ENCODE measurements at places on chromosomes 2 and 18.
A peak's percentile ranks its signal among the peaks of the same experiment; 100 is the strongest.

DNA sequence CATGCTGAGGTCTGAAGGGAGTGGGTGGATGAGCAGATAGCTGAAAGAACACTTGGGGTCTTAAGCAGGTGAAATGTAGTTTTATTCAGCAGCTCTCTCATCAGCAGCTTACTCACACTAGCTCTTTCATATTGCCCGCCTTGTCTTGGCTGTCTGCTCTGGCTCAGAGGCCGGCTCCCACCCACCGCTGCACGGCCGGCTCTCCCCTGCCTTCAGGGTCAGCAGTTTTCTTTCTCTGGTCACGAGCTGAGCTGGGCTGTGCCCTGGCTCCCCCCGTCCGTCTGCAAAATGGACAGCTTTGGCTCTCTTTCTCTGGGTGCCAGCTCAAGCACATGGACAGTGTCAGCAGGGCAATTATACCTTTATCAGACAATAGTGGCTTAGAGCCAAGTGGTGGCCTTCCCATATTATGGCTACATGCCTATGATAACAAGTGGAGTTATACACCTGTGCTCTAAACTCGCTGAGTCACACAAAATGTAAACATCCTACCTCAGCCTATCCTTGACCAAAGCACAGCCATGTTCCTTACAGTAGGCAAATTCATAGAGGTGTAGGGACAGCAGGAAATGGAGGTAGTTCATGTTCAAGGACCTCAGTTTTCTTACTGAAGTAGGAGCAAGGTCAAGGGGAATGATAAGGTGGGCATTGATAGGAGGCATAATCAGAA lies 224.8 kb downstream of the SOCS6 start:
- no peak for ATAC-seq

- ATAC-seq = no peak
These were observed 27.3 kb downstream of the SLC4A10 start for GRCh38 chr2:161651547-161651946.

DNA sequence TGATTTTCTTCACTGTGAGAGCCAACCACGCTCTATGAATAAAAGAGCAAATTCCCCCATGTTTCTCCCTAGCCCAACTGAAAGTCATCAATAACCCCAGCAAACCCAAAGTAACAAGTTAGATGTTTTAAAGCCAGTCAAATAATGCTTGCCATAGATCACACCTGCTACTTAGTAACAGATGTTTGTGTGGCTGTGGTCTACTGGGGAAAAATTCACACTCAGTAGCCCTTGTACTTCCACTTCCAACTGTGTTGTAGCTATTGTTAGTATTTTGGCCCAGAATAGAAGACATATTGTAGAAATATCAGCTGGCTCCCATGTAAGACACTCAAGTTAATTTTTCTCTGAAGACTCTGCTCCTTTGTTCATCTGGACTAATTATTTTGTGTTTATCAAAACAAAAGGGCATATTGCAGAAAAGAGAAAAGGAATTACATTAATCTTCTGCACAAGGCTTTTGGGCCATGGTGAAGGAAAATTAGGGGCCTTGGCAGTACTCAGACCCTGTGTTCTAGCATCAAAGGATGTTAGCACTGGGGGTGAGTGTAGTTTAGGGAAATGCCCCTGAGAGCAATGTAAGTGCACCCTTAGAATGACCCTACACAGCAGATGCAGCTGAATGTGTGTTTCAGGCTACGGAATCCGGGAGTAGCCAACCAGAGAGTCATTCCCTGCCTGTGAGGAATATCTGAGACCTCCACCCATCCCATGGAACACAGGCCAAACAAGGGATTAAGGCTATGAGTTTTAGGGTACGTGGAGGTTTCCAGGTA lies 521.9 kb downstream of the EPHA4 start:
- no peak for ATAC-seq

- no peak for ATAC-seq
These were observed 50.7 kb downstream of the CRIM1 start for GRCh38 chr2:36406296-36406695.

GRCh38 chr2:210623506-210623905 lies 67.1 kb downstream of the CPS1 start:
- no peak for ATAC-seq

- ATAC-seq = no peak
These were observed 37.0 kb downstream of the STAT4 start for GRCh38 chr2:191113761-191114160.

DNA sequence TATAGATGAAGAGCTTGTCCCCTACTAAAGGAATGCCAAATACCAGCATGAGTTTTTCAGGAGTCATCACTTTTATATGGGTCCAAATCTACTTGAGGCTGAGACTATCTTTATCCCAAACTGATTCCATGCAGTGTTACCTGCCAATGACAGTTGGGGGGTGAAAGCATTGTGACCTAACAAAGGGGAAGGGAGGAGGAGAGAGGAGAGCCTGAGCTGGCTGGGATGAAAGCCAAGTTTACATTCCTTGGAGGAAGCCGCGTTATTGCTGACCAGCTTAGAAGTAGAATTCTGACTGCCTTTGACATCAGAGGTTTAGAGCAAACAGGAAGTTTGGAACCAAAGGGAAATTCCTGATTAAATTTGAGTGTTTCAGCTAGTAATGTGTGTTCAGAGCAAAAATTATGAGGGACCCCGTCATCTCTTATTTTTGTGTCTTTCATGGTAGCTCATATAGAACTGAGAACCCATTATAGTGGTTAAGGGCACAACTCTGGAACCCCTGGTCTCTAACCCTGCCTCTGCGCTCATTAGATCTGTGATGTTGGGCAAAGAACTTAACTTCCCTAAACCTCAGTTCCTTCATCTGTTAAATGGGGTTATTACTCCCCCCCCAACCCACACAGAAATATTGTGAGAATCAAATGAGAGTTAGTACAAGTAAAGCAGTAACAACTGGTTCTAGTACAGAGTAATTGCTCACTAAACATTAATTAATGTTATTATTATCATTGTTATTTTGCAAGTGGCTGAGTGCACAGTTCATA lies 199.3 kb upstream of the EPAS1 start:
- peak; percentile 64 for ATAC-seq

DNA sequence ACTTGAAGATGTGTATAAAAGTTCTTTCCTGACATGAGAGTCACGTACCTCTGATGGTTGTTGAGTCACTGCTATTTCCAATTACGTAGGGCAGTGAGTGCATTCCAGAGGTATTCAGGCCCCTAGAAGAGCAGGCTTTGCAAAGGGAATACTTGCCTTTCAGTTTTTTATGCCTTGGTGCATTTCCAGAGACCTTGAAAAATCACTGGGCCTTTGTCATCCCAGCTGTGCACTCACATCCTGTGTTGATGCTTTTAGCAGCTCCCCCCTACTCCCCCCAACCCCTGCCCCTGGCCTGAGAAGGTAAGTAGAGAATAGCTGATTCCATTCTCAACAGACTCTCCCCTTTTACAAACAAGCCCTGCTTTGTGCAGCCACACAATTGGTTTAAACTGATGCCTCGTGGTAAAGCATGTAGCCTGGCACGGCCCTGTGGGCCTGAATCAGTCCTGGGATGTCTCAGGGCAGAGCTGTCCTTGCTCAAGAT lies 174.2 kb downstream of the PRPF40A start:
- ATAC-seq = peak; percentile 61

- no peak for ATAC-seq
These were observed 318.1 kb downstream of the ZNF521 start for GRCh38 chr18:25033747-25034471.

- ATAC-seq = no peak
These were observed 1188.5 kb upstream of the NRXN1 start for GRCh38 chr2:52220393-52220792.

GRCh38 chr2:112831513-112831845 lies 5.1 kb downstream of the IL1B start:
- ATAC-seq = no peak

DNA sequence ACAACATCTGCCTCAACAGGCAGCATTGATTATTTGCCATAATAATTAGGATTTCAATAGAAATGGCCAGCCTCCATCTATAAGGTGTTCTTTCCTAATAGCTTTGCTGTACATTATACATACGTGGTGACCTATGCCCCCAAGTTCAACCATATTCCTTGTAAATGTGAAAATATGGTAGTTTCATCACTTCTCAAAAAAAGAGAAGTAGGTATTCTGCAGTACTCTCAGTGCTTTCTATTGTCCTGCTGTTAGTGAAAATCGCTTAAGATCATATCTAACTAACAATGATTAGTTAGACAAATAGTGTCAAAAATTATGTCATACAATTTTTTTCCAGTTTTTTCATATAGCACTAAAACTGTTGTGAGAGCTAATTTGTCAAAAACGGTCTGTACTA lies 79.6 kb downstream of the SLC4A10 start:
- ATAC-seq = no peak

DNA sequence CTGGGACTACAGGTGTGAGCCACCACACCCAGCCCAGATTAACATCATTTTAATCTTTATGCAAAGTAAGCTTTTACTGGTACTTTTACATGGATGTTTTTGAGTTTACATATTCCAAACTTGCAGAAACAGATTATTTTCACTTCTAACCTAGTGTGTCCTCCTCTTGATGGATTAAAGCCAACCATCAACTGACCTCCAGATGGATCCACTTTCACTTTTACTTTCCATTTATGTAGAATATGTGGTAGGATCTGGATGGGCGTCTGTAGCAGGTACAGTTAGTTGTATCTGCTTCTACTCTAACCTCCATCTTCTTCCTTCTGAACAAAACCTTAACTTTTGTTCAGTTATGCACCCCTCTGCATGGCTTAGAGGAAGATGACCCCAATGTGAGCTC lies 264.1 kb downstream of the CDH20 start:
- no peak for ATAC-seq

DNA sequence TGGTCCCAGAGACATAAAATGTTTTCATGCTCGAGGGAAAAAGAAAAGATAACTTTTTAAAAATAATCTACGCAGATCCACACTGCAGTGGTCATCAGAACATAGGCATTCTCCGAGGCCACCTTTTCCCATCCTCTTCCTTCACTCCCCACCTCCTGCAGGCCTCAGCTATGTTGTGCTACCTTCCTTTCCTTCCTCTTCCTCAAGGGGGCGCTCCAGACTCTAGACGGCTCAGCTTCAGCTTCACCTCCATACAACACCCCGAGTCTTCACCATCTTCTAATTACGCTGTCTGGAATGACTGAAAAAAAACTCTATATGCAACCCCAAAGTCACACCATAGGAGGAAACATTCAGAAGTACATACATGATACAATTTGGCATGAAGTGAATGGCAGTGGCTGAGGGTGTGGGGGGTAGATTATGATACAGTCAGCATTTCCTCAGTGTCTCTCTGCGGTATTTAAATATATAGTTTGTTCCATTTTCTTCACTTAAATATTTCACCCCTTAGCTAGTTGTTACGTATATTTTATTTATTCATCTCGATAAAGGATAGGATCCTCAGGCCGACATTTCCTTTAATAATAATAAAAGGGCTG lies 583.6 kb downstream of the IRS1 start:
- peak; percentile 74 for ATAC-seq

- no peak for ATAC-seq
These were observed 201.1 kb downstream of the SPP2 start for GRCh38 chr2:234251326-234252271.

DNA sequence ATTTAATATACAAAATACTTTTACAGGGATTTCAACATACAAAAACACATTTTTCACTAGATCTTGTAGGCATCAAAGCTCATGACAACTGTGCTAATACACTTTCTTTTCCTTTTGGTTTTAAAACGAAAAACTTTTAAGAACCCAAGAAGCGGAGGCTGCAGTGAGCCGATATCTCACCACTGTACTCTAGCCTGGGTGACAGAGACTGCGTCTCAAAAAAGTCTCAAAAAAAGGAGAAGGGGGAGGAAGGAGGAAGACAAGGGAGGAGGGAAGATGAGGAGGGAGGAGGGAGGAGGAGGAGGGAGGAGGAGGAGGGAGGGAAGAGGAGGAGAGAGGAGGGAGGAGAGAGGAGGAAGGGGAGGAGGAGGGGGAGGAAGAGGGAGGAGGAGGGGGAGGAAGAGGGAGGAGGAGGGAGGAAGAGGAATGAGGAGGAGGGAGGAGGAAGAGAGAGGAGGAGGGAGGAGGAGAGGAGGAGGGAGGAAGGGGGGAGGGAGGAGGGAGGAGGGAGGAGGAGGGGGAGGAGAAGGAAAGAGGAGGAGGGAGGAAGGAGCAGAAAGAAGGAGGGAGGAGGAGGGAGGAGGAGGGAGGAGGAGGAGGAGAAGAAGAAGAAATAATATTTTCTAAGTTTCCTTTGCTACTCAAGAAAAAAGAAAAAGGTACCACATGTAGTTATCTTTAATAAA lies 13.8 kb downstream of the ROCK2 start:
- no peak for ATAC-seq

GRCh38 chr18:61929881-61930640 lies 37.3 kb upstream of the RNF152 start:
- ATAC-seq = peak; percentile 81

DNA sequence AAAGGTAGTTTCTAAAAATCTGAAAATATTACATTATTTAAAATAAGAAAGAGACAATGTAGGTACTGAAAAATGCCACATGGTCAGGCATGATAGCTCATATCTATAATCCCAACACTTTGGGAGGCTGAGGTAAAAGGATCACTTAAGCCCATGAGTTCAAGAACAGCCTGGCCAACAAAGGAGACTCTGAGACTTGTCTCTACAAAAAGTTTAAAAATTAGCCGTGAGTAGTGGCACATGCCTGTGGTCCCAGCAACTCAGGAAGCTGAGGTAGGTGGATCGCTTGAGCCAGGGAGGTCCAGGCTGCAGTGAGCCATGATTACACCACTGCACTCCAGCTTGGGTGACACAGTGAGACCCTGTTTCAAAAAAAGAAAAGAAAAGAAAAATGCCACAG lies 21.8 kb downstream of the ATAD2B start:
- ATAC-seq = no peak

- peak; percentile 25 for ATAC-seq
These were observed 179.6 kb downstream of the KLHL29 start for GRCh38 chr2:23564615-23564960.

DNA sequence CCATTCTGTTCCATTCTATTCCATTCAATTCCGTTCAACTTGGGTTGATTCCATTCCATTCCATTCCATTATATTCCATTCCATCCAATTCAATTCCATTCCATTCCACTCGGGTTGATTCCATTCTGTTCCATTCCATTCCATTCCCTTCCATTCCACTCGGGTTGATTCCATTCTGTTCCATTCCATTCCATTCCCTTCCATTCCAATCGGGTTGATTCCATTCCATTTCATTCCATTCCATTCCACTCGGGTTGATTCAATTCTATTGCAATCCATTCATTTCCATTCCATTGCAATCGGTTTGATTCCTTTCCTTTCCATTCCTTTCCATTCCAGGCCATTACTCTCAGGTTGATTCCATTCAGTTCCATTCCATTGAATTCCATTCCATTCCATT lies 1138.4 kb downstream of the RPIA start:
- ATAC-seq = peak; percentile 30

- no peak for ATAC-seq
These were observed 487.2 kb upstream of the RAB12 start for GRCh38 chr18:8121942-8122480.

GRCh38 chr2:164714471-164714870 lies 93.2 kb upstream of the GRB14 start:
- ATAC-seq = no peak

DNA sequence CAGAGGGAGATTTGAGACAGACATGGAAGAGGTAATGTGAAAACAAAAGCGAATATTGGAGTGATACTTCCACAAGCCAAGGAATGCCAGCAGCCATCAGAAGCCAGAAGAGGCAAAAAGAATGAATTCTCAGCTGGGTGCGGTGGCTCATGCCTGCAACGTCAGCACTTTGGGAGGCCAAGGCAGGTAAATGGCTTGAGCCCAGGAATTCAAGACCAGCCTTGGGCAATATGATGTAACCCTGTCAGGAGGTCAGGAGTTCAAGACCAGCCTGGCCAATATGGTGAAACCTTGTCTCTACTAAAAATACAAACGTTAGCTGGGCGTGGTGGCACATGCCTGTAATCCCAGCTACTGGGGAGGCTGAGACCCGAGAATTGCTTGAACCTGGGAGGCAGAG lies 54.8 kb downstream of the FAM161A start:
- no peak for ATAC-seq

GRCh38 chr18:8800876-8801262 lies 95.5 kb downstream of the MTCL1 start:
- peak; percentile 5 for ATAC-seq

Data from esophagus mucosa (tissue), 1 donor.